ENCODE measurements at places on chromosomes 4 and X.

DNA sequence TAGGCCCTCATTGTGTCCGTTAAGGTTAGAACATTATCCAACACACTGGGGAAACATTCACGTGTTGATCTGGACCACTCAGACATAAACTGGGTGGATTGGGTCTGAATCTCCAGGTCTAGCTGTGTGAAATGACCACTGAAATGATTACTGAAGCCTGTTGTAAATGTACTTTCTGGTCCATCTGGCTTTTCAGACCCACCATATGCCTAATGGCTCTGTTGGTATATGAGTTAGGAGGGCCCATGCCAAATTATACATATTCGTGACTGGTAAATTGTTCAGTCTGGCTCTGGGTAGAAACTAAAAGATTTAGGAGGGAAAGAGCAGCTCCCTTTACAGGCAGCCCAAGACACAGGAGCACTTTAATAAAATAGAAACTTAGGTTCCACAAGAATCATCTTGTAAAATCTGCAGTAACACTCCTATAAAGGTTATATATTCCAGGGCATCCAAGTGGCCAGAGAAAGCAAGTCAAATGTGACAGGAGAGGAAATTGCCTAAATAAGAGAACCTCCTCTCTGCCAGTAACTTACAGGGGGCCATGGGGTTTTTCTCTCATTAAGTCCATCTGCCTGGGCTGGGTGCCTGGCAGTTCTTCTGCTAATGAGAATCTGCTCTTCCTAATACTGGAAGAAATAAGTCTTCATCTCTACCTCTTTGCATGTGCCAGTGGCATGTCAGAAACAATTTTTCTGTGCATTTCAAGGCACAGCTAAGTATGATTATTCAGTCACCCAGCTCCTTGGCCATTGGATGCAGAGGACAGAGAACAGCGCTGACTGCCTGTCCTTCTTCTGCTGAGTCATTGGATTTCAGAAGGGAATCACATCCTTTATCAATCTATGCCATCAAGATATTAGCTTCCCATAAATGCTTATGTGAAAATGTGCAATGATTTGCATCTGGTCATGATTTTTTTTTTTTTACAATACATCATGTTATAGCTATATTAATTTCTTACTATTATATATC lies 112.6 kb downstream of the GLRA2 start:
- no peak for DNase-seq

- DNase-seq, result no peak
These were observed 89.4 kb downstream of the FTHL17 start for GRCh38 chrX:30982467-30982866.

- DNase-seq, result peak; percentile 38
These were observed 91.3 kb upstream of the WDR44 start for GRCh38 chrX:118254611-118255010.

- no peak for DNase-seq
These were observed 95.5 kb downstream of the MXRA5 start for GRCh38 chrX:3250966-3251365.

- no peak for DNase-seq
These were observed 49.7 kb upstream of the DDIT4L start for GRCh38 chr4:100240008-100240407.

DNA sequence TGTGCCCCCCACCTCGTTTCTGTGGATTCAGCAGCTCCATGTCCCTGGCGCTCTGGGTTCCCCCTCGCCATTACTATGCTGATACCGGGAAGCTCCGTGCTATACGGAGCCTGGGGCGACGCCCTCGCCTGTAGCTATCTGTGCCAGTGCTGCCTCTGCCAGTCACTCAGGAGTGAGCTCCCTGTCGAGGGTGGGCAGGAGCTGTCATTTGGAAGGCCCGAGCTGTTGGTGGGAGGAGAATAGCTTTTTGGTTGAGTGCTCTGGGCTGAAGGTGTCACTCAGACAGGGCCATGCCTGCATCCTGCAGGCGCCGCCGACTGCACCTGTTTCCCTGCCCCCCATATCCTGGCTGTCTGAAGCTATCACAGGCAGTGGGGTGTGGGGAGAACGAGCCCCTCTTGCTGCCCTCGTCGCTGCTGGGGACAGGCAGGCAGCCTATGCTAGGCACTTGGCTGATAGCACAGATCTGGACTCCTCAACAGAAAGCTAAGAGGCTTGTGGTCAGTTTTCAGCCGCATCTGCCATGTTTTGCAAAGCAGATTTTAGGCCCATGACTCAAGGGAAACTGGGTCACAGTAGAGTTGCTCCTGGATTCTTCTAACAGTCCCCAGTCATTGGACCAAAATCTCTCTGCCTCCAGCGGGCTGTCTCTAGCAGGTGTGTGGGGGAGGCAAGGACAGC lies 31.8 kb downstream of the CPLX1 start:
- DNase-seq, result no peak

DNA sequence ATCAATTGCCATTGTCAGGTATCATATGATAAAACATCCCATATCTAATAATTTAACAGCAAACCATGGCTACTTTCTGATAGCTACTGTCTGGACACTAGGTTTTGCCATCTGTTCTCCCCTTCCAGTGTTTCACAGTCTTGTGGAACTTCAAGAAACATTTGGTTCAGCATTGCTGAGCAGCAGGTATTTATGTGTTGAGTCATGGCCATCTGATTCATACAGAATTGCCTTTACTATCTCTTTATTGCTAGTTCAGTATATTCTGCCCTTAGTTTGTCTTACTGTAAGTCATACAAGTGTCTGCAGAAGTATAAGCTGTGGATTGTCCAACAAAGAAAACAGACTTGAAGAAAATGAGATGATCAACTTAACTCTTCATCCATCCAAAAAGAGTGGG lies 7.0 kb downstream of the NPY5R start:
- DNase-seq, result no peak

DNA sequence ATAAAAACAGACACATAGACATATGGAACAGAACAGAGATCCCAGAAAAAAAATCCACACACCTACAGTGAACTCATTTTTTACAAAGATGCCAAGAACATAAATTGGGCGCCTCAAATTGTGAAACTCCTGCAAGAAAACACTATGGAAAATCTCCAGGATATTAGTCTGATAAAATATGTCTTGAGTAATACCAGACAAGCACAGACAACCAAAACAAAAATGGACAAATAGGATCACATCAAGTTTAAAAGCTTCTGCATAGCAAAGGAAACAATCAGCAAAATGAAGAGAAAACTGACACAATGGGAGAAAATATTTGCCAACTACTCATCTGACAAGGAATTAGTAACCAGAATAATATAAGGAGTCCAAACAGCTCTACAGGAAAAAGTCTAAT lies 337.3 kb upstream of the DIPK2B start:
- no peak for DNase-seq

DNA sequence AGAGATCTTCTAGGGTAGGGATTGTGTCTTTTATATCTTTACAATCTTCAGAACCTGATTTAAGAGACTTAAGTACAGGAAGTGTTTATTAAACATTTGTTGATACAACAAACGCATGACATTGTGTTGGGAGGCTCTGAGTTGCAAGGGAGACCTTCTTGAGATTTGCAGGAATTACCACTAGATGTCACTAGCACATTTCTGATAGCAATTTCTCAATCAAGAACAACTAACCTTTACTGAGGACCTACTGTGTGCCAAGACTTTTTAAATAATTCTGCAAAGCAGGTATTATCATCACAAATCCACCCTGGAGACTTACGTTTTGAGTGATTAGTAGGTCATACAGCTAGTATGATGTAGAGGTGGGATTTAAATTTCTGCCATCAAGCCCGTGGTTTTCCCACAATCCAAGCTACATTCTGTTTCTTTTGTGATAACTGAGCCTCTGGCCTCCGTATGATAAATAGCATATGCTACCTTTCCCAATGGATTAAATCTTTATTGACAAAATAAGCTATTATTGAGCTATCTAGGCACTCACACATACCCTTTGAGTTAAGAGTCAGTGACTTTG lies 986.0 kb downstream of the CCSER1 start:
- no peak for DNase-seq

- no peak for DNase-seq
These were observed 195.9 kb downstream of the CPEB2 start for GRCh38 chr4:15198070-15198727.

DNA sequence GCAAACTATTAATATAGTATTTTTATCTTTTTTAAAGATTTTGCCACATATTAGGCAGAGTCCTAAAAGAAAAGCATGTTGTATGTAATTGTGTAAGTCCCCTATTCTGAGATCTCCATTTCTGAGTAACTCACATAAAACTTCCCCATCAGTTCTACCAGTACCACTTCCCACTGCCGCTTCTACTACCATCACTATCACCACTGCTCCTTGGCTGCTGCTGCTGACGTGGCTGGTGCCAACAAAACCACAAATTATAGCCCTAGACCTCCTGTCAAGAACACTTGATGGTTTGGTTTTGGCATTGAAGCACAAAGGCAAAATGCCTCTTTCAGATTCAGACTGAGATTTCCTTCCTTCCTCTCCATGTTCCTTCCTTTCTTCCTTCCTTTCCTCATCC lies 106.4 kb downstream of the MMRN1 start:
- no peak for DNase-seq

GRCh38 chr4:149047368-149047767 lies 605.2 kb upstream of the NR3C2 start:
- DNase-seq, result no peak

- DNase-seq, result no peak
These were observed 137.5 kb downstream of the ZNF674 start for GRCh38 chrX:46407753-46408130.

DNA sequence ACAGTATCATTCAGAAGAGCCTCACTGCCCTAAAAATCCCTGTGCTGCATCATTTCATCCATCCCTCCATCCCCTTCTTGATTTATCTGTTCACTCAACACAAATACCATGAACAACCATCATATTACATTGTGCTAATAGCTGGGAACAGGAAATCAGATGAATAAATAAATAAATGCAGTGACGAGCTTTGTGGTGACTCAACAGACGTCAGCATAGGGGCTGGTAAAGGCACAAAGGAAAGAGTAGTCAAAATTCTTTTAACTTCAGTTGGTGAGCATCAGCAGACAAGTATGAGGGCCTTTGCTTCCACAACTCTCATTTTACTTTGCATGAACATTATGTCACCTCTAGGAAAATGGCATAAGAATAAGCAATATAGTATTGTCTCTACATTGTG lies 65.5 kb downstream of the EDNRA start:
- no peak for DNase-seq

- DNase-seq, result no peak
These were observed 518.0 kb downstream of the RPA4 start for GRCh38 chrX:97401586-97402136.

GRCh38 chrX:152907084-152907651 lies 9.3 kb downstream of the ZNF185 start:
- no peak for DNase-seq

GRCh38 chrX:12419591-12419990 lies 281.3 kb downstream of the FRMPD4 start:
- no peak for DNase-seq

DNA sequence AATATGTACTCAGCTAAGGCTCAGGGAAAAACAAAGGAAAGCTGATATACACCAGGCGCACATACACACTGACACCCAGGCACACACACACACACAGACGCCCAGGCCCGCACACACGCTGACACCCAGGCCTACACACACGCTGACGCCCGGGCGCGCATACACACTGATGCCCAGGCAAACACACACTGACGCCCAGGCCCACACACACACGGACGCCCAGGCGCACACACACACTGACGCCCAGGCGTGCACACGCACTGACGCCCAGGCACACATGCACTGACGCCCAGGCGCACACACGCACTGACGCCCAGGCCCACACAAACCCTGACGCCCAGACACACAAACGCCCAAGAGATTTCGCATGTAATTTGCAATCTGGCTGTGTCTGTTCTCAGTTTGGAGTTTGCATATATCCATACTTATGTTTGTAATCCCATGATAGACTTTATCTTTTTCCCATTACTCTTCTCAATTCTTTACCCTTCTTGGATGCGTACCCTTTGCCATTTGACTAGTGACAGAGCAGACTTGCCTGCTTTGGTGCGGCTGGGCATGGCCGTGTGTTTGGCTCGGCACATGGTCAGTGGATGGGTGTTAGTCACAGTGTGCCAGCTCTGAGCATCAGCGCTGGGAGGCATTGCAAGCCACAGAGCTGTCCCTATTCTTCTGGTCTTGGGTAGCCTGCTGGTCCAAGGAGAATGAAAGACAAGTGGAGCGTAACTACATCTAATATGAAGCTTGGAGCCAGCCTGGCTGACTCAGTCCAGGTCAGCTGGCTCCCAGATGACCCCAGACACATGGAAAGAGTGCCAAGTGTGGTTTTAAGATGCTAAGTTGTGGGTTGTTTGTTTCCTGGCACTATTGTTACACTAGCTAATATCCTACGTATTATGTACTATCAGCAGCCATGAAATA lies 632.4 kb upstream of the ZFP42 start:
- no peak for DNase-seq

GRCh38 chr4:3384391-3384770 lies 57.4 kb upstream of the HGFAC start:
- no peak for DNase-seq

- no peak for DNase-seq
These were observed 5.3 kb downstream of the RS1 start for GRCh38 chrX:18666614-18667013.

- no peak for DNase-seq
These were observed 19.9 kb downstream of the ABCG2 start for GRCh38 chr4:88138561-88138960.

- DNase-seq, result no peak
These were observed 56.2 kb downstream of the CLDN22 start for GRCh38 chr4:183263787-183264386.

GRCh38 chrX:19960913-19961312 lies 29.9 kb downstream of the BCLAF3 start:
- DNase-seq, result no peak

GRCh38 chr4:175622887-175623286 lies 189.2 kb downstream of the GPM6A start:
- DNase-seq, result no peak

DNA sequence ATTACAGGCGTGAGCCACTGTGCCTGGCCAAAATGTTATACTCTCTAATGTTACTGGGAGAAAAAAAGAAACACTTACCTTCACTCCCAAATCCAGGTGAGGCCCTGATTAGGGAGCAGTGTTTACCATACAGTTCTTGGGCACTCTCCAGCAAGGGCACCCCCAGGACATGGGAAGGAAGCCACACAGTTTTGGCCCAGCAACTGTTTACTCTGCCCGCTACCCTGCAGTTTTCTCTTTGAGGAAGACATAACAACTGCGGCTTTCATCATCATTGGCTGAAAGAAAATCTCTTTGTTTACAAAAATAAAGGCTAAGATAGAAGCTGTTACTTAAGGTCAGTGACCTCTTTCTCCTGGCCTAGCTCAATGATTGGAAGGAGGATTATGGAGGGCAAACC lies 145.5 kb upstream of the DUSP21 start:
- DNase-seq, result no peak
